ENCODE measurements at places on chromosomes 7 and 10.

- no peak for DNase-seq
These were observed 30.4 kb upstream of the GPR26 start for GRCh38 chr10:123635745-123636144.

GRCh38 chr10:28559618-28560017 lies 26.7 kb downstream of the WAC start:
- DNase-seq: no peak

DNA sequence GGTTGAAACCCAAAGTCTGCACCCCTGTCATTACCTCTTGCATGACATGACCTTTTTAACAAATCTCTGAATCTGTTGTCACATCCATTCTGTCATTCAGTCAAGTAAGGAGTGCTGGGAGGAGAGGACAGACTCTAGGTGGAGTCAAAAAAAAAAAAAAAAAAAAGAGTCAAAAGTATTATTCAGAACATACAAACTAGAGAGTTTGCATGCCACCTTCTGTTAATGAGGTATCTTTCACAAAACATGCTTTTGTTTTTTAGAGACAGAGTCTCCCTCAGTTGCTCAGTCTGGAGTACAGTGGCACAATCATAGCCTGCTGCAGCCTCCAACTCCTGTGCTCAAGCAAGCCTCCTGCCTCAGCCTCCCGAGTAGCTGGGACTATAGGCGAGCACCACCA lies 81.6 kb upstream of the ARMC3 start:
- DNase-seq: no peak

DNA sequence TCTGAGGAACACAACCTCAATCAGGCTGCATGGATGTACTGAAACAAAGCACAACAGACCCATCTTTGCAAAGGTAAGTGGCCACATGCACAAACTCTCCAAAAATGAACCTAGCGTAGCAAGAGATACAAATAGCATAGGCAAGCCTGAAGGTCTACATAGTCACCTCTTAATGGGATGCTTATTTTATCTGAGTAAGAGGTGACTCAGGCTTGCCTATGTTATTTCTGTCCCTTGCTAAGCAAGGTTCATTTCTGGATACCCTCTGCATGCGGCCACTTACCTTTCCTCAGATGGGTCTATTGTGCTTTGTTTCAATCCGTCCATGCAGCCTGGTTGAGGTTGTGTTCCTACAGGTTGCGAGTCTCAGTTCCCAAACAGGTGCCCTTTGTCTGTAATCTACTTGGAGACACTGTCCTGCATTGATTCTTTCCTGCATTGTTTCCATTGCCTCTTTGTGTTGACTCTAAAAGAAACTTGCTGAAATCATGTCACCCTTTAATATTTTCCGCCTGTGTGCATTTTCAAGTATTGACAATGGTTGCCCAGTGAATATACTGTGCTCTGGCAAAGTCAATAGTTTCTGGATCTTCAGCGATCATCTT lies 291.8 kb upstream of the LYZL1 start:
- no peak for DNase-seq

DNA sequence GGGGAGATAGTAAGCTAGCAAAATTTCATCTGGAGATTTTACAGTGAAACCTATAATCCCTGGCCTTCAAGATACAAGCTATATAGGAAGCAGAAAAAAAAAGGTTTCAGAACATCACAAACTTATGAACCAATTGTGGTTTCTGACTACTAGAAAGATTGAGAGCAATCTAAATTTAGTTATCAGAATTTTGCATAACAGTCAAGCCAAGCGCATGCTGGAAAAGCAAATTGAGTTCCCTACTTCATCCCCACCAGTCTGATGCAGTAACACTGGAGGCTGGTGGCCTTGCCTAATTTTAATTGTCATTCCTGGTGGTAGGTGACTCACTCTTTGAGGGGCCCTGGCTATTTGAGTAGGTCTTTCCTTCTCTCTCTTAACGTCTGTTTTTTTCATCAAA lies 46.3 kb upstream of the ELMO1 start:
- no peak for DNase-seq

DNA sequence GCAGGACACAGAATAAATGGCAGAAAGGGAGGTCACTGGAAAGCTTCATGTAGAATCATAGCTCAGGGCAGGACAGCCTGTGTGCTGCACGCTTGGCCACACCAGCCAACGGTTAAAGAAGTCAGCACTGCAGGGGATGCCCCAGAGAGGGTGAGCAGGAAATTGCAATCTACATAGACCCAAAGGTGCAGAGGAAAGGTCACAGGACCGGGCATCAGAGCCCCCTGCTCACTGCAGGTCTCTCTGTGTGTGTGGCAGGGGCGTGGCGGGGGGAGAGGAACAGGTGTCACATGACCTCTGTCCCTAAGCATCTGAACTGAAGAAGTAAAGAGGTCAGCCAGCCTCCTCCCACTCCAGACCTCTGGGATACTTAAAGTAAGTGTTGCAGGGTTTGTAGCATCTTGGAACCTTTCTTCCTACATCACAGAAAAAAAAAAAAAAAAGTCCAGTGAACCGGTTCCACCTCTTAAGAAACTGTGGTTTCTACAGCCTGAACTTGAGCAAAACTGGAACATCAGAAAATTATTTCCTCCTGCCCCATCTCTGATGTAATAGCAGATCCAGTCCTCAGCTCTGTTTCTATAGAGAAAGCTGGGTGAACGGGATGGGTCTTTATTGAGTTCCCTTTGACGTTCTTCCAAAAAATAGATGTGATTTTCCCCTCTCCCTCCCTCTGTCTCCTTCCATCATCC lies 64.3 kb downstream of the RGS10 start:
- no peak for DNase-seq

GRCh38 chr7:68245688-68246087 lies 1249.1 kb downstream of the TYW1 start:
- DNase-seq: no peak

DNA sequence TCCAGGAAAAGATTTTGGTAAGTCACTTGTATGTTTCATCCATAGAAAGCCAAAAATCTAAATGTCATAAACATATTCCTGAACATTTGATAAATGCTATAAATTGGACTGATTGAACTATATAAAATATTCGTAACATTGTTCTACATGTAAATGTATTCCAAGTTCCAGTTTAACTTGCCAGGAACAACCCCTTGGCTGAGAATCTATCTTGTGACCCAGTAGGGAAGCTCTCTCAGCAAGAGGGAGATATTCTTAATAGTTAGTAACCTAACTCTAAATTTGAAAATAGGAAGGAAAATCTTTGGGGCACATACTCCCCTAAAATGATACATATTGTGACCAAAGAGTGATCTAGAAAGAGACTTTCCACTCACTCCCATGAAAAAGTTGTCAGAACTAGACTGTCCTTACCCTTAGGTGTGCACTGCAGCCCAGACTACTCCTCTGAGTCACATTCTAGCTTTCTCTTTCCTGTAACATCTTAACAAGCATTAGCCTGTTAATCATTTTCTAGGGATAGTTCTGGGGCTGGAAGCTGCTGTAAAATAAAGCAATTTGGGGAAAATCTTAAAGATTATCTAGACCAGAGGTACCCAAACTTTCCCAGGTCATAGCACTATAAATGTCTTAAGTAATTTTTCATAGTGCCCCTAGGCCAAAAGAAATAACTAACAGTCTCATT lies 73.7 kb upstream of the SKAP2 start:
- DNase-seq: no peak

- no peak for DNase-seq
These were observed 5.4 kb downstream of the IDI1 start for GRCh38 chr10:1043532-1043995.

- DNase-seq: no peak
These were observed 193.4 kb upstream of the GRB10 start for GRCh38 chr7:50976064-50976463.

- DNase-seq: no peak
These were observed 157.4 kb downstream of the CACNB2 start for GRCh38 chr10:18297659-18298058.

GRCh38 chr10:74297389-74298080 lies 146.5 kb downstream of the ADK start:
- no peak for DNase-seq

GRCh38 chr10:48821692-48822091 lies 117.9 kb downstream of the LRRC18 start:
- DNase-seq: no peak

DNA sequence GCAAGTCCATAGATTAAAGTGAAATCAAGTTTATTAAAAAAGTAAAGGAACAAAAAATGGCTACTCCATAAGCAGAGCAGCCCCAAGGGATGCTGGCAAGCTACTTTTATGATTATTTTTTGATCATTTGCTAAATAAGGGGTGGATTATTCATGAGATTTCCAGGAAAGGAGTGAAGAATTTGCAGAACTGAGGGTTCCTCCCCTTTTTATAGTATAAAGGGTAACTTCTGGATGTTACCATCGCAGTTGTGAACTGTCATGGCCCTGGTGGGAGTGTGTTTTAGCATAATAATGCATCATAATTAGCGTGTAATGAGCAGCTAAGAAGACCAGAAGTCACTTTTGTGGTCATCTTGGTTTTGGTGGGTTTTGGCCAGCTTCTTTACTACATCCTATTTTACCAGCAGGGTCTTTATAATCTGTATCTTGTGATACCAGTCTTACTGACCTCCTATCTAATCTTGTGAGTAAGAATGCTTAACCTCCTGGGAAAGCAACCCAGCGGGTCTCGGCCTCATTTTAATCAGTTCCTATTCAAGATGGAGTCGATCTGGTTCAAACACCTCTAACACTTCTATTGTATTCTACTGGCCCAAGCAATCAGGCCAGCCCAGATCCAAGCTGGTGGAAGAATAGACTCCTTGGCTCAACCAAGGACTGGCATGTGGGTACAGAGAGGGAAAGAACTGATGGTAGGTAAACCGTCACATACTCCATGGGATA lies 87.9 kb upstream of the NPSR1 start:
- no peak for DNase-seq

DNA sequence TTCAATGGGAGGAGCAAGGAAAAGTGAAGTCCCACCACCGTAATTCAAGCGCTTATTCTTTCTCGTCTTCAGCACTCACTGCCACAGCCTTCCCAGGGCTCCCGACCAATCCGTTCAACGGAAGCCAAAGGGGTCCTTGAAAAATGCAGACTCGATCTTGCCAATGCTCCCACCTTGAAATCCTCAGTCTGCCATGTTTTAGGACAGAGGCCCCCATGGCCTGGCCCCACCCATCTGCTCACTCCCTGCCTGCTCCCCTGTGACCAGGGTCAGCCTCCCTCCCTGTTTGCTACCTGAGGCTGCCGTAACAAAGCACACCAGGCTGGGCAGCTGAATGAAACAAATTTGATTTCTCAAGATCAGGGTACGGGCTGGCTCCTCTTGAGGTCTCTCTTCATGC lies 3.0 kb upstream of the DNAAF5 start:
- no peak for DNase-seq

DNA sequence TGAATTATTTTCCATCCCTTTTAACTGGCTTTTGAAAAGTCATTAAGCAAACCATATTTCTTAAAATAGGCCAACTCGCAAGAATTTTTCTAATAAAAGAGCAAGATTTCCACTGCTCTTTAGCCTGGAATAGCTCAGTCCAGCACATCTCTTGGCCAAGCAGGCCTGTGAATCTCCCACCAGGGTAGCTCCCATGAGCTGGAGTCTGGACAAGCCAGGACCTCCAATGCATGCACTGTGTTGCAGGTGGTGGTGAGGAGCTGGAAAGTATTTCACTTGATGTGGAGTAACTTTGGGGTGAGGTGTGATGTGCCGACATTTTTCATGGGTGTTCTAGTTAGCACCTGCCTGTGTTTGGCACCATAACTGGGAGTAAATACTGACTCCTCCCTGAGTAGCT lies 117.3 kb upstream of the TBX20 start:
- DNase-seq: no peak

GRCh38 chr7:136857573-136857972 lies 10.9 kb upstream of the CHRM2 start:
- no peak for DNase-seq

GRCh38 chr10:110326351-110327032 lies 21.8 kb upstream of the SMNDC1 start:
- no peak for DNase-seq

GRCh38 chr7:4814433-4814832 lies 39.0 kb downstream of the AP5Z1 start:
- no peak for DNase-seq

- DNase-seq: no peak
These were observed 103.7 kb upstream of the HABP2 start for GRCh38 chr10:113449006-113449695.

DNA sequence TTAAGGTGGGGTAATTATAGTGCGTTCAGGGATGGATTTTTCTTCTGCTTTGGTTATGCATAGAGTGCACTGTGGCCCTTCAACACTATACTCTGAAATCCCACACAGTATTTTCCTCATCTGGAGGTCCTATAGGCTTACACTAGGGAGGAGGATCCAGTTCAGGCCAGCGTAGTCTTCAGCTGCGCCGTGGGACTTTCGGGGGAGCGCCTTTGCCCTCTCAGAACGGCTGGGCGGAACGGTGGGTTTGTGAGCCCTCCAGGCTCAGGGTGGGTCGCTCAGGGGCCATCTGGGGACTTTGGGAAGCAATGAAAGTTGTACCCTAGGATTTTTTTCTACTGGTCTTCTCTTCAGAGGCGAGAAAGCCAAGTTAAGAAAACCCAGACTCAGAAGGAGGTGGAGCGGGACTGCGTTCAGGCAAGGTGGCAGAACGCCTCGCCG lies 652 bp upstream of the VPS26A start:
- DNase-seq: no peak

DNA sequence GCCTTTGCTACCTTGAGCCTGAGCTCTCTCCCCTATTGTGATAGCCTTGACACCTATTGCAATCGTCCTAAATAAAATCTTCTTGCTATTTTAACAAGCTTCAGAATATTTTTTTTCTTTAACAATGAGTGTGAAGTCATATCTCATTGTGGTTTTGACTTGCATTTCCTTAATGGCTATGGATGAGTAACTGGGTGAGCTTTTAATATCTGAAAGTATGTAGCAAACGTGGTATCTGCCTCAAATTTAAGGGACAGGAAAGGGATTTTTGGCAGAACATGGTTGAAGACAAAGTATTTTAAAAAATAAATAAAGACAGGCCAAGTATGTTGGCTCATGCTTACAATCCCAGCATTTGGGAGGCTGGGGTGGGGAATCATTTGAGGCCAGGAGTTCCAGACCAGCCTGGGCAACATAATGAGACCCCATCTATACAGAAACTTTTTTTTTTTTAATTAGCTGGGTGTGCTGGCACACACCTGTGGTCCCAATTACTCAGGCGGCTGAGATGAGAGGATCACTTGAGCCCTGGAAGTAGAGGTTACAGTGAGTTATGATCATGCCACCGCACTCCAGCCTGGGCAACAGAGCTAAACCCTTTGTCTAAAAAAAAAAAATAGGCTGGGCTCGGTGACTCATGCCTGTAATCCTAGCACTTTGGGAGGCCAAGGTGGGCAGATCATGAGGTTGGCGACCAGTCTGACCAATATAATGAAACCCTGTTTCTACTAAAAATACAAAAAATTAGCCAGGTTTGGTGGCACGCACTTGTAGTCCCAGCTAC lies 319.3 kb upstream of the NRP1 start:
- no peak for DNase-seq

GRCh38 chr10:132107949-132108877 lies 42.5 kb downstream of the JAKMIP3 start:
- no peak for DNase-seq

All from naive thymus-derived CD4-positive, alpha-beta T cell (primary cell).